ENCODE measurements at places on chromosomes 16 and 17.
A peak's percentile ranks its signal among the peaks of the same experiment; 100 is the strongest.

GRCh38 chr17:73980517-73980916 is 223.0 kb upstream of the RPL38 start:
- DNase-seq: no peak

DNA sequence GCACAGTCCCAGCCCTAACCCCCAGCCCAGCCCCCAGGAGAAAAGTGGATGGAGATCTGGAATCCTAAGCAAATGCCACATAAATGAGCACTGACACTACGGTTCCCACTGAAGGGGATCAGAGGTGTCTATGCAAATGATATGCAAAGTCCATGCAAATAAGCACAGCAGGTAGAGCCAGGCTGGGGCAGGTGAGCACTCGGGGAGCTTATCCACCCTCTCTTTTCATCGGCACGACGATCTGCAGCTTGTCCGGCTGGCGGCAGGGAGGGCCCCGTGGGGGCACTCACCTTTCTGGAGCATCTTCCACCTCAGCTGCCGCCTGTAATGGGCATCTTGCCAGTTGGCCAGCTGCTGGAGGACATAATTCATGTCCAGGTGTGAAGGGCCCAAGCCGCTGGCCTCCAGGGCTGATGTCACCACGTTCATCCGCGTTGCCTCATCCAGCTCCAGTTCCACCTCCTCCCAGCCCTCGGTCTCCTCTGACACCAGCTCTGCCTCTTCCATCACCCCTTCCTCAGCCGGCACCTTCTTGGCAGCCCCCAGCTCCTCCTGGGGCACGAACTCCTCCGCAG is 9.9 kb downstream of the HAP1 start:
- no peak for DNase-seq

DNA sequence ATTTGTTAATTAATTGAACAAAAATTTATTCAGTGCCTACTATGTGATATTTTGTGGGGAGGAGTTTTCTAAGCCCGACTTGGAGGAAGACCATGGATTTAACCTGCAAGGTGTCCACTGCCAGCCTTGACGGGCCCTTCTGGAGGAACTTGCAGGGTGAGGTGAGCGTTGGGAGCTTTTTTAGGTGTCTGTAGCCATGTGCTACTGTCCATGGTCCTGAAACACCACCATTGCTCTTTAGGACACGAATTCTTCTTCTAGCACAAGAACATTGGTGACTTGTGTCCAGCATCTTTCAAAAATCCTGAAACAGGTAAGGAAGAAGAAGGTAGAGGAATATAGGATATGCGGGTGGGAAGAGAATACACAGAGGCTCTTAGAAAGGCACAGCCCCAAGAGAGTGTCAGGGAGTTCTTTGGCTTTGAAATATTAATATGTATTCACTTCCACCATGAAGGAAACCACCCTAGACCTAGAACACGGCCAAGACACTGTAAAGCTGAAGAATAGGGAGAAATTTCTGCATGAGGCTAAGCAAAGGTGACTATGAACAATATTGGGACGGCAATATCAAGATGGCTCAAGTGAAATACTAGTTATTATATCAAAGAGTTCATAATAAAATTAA is 27.9 kb upstream of the OR4D1 start:
- DNase-seq: no peak

- no peak for DNase-seq
Observed at GRCh38 chr17:51257150-51258081, 2.4 kb downstream of the MBTD1 start.

DNA sequence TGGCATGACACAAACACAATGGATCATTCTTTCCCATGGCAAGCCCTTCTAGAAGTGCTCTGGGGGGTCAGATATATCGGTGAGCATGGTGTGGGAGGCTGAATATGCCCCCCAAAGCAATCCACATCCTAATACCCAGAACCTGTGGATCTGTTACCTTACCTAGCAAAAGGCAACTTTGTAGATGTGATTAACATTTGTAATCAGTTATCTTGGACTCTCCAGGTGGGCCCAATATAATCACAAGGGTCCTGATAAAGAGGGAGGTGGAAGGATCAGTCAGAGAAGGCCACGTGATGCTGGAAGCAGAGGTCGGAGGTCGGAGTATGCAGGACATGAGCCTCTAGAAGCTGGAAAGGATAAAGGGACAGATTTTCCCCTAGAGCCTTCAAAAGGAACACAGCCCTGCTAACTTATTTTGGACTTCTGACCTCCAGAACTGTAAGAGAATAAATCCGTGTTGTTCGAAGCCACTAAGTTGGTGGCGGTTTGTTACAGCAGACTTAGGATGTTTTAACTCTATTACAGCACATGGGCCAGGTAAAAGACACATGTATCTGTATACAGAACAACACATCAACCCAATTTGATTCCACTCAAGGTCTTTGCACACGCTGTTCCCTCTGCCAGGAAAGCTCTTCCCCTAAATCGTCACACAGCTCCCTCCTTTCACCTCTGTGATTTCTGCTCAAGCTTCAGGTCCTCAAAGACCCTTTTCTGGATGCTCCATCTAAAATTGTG is 115.3 kb downstream of the NOG start:
- no peak for DNase-seq

DNA sequence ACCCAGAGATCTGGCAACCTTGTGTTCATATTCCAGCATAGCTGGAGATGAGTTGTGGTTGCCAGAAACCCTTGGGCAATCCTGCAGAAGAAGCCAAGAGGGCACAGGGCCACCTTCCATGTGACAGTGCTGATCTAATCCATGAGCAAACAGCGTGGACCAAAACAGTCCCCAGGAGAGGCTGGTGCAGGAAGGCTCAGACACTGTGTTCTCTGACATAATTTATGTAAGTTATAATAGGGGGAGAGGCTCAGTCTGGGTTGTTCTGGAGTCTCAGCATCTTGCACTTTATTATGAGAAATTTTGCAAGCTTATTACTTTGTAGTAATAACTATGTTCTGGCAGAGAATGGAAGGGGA is 273.9 kb downstream of the HAPSTR1 start:
- DNase-seq: peak; percentile 86
